ENCODE measurements at places on chromosomes 6 and 20. TPM values are rescaled to one million over a fixed set of nuclear protein-coding genes. Genes with fewer than 3 reads are reported as not detected.

DNA sequence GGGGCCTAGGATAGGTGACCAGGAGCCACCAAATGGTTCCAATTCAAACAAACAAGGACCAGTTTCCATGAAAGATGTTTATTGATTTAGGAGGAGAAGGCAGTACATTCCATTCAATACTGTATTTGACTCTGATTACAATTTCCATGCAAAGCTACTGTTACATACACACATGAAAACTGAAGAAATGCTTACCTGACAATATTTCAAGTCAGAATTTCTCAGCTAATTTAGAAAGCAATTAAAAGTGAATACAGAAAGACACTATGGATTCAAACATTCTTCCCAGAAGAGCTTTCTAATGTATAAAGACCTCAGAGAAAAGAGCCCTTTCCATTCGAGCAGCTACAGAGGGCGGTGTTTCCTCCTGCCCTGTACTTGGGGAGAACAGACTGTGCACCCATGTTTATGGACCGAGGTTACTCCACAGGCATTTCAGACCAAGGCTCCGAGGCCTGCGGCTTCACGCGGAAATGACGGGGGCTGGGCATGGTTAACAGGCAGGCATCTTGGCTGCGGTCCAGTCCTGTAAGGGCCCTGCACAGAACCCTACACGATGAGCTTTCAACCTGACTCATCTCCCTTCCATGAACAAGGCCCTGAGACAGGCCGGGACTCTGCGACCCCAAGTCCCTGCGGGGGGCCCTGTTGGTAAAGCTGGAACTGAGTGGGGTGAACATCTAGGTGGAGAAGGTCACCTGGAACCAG, 25.7 kb upstream of the TCFL5 start:
- H3K36me3 ChIP-seq, result peaks cover 32% of the 10 kb centered on the region
- H3K27me3 ChIP-seq, result no peaks in the 10 kb centered on the region
- no peak overlapping the region for H3K27ac ChIP-seq
- H3K4me1 ChIP-seq, result peaks cover 17% of the 10 kb centered on the region
- DNase-seq, result no peak

DNA sequence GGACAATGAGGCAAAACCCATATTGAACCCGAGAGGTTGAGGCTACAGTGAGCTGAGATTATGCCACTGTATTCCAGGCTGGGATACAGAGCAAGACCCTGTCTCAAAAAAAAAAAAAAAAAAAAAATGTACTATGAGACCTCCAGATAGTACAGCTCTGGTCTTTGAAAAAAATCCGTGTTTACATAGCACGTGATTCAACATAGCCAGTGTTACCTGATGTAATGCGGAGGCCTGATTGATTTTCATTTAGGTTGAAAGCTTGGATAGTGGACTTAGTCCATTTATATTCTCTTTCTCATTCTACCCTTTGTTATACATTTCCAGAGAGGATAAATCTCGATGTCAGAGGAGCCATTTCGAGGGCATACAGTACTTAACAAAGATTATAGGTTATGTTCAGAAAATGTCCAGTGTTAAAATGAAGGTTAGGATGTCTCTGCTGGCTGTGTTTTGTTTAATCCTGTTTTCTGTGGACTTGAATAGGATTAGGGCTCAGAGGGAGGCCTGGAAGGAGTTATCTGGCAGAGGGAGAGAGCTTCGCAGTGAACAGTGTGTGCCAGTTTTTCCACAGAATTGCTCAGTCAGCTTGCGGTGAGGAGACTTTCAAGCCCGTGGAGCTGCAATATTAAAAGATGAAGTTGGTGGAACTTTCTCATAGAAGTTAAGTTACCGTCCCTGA, 33.9 kb upstream of the BCLAF1 start:
- DNase-seq, result no peak
- H3K27ac ChIP-seq, result no peak overlapping the region
- no peaks in the 10 kb centered on the region for H3K36me3 ChIP-seq
- no peak overlapping the region for H3K4me3 ChIP-seq
- H3K27me3 ChIP-seq, result no peaks in the 10 kb centered on the region
- H3K4me1 ChIP-seq, result no peaks in the 10 kb centered on the region

The MOCS1 gene
- 0.30 TPM for total RNA-seq

- DNase-seq, result no peak
- H3K36me3 ChIP-seq, result peaks cover 3% of the 10 kb centered on the region
- H3K27ac ChIP-seq, result no peak overlapping the region
These were observed 27.9 kb downstream of the MANBAL start for GRCh38 chr20:37317316-37317715.

- no peaks in the 10 kb centered on the region for H3K27me3 ChIP-seq
- no peak overlapping the region for H3K4me3 ChIP-seq
- no peak for DNase-seq
These were observed 8.6 kb upstream of the ACAT2 start for GRCh38 chr6:159753081-159753872.

Data from activated CD8-positive, alpha-beta memory T cell treated with anti-CD3 and anti-CD28 coated beads, Interleukin-2, amount 10 ng/mL, durations not matched to agents 7 days and 5 days (primary cell).